ENCODE measurements at places on chromosomes 12 and 14.

DNA sequence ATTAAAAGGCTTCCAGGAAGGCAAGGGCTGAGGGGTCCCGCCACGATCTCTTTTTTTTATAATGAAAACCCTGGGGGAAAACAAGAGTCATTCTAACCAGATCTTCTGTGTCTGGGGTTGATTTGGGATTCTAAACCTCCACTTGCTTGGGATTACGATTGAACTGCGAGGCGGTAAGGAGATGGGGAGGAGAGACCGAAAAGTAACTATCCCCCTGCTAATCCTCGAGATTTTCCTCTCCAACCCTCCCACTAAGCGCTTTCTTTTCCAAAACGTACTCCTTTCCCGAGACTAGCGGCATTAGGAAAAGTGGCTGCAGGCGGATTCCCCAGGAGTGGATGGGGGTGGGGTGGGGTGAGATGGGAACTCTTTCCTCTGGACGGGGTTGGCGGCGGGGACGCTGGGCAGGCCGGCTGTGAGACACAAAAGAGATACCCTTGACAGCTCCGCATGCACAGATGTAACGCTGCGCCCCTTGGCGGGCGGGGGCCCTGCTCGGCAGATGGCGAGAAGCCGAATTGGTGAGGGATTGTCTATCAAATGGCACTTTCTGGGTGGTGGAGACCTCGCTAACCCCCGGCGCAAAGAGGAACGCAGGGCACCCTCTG lies 830 bp upstream of the SRRM4 start:
- peak; percentile 82 for DNase-seq

- DNase-seq = no peak
Measured at GRCh38 chr14:92751819-92752218, 3.4 kb upstream of the LGMN start.

DNA sequence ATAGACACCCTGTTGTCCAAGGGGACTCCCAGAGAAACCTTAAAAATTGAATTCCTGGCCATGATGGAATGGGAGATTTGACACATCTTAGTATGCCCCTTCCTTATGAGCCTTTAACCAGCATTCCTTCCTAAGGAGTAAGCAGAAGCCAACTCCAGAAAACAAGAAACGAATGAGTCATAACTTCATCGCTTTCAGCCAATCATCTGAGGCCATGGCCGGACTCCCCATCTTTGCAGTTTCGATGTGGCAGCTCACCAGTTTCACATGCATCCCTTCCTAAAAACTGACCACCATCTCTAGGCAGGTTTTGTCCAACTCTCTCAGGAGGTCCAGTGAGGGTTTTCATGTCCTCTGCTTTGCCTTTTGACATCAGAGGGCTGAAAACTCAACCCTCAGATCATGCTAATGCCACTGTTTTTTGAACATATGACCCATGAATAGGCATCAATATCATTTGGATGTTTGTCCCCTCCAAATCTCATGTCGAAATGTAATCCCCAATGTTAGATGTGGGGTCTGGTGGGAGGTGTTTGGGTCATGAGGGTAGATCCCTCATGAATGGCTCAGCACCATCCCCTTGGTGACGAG lies 19.9 kb downstream of the DAAM1 start:
- DNase-seq = no peak

GRCh38 chr12:95201056-95201670 lies 16.1 kb downstream of the FGD6 start:
- DNase-seq = no peak

DNA sequence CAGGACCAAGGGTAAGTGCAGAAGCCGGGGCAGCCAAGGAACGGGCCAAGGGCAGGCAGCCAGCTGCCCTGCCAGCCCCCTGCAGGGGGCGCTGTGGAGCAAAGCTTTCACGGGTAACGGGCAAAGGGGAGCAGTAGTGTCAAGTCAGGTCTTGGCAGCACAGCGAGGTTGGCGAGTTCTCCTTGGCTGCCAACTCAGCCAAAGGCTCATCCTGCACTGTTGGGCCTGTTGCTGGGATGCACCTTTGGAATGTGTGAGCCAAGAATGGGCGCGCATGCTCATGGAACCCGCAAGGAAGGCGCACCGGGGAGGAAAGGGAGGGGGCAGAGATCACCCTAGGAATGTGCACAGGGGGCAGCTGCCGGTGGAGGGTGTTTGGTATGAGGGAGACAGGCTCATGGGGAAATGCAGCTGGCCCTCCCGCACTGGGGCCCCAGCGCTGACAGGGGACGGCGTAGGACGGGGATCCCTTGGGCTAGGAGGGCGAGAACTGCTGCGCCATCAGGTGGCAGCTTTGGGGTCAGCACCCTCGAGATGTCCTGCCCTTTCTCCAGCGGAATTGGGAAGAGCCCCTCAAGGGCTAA lies 138.0 kb downstream of the ASCL4 start:
- peak; percentile 90 for DNase-seq

GRCh38 chr12:13440844-13441243 lies 244.3 kb downstream of the EMP1 start:
- no peak for DNase-seq

DNA sequence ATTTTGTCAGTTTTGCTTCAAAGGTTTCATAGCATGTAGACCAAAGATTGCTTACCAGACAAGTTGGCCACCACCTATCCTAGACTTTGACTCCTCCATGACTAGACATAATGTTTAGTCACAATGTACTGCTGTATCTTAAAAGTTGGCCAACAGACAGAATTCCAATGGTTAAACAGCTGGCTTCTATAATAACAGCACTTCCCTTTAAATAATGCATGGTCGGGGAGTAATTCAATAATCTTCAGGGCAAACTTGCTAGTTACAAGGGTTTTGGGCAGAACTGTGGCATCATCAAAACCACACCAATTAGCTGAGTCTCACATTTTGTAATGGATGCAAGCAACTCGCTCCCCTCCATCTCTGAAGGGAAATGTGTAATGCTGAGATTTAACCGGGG lies 56.9 kb downstream of the IGF1 start:
- no peak for DNase-seq

DNA sequence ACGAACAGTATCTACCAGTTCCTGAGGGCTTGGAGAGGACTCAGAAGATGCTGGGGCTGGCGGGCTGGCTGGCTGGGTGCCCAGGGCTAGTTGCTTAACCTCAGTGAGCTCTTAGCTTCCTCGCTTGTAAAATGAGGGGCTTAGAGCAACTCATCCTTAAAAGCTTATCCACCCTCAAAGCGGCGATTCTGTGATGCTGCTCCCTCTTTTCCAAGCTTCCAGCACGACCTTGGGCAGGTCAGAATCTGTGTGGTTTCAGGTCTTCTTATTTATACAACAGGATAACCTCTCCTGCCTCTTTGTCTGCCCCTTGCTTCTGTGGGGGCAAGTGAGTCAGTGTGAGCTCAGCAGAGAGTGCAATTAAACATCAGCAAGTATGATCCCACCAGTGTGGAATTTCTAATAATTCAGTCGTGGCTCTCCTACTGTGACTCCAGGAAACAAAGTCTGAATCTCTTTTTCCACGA lies 281.8 kb downstream of the KSR2 start:
- no peak for DNase-seq

- DNase-seq = no peak
Measured at GRCh38 chr12:104095289-104095688, 31.0 kb downstream of the HCFC2 start.

- no peak for DNase-seq
Measured at GRCh38 chr14:68723808-68724268, 69.0 kb downstream of the ZFP36L1 start.

GRCh38 chr12:6235499-6235898 lies 35.3 kb downstream of the CD9 start:
- DNase-seq = no peak

DNA sequence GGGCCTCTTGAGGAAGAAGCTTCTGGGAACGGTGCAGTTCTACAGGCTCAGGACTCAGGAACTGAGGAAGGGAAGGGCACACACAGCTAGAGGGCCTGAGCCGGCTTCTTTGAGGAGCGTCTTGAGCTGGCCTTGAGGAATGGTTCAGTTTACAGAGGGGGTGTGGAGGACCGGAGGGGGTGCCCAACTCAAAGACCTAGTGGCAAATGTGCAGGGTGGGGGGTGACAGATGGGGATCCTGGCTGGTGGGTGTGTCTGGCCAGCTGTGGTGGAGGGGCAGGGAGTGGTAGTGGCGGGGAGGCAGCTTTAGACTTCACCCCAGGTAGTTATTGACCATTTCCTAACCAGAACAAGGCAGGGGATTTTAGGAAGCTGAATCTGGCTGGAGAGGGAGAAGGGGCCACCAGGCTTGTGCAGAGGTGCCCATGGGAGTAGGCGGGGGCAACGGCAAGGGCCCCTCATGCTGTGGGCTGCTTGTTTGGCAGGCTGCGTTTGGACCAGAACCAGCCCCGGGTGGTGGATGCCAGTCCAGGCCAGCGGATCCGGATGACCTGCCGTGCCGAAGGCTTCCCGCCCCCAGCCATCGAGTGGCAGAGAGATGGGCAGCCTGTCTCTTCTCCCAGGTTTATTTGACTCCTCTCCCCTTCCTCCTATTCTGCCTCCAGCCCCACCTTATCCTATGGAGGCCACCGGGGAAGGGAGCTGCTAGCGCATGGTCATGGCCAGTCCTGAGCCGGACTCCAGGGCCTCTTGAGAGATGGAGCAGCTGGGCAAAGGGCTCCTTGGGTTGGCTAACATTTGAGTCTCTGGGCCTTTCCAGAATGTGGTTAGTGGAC lies 27.8 kb downstream of the PAPLN start:
- DNase-seq = peak; percentile 55

DNA sequence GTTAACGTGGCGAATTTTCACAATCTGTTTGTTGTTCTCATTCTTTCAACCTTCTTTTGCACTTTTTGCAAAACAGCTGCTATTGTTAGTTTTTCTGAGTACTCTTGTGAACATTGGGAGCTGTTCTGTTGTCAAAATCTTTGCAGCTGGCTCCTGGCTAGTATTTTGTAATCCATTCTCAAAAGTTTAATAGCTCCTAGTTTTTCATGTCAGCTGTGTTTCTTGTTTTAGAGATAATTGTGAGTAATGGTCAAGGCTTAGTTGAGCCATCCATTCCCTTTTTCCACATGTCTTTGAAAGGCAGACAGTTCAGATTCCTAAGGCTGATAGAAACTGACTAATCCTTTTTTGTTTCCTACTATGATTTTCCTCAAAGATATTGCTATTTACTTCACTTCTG lies 39.1 kb upstream of the CRADD start:
- no peak for DNase-seq

- no peak for DNase-seq
Measured at GRCh38 chr12:121196902-121197301, 13.0 kb upstream of the P2RX4 start.

- DNase-seq = no peak
Measured at GRCh38 chr12:120067084-120067869, 49.3 kb downstream of the RAB35 start.

GRCh38 chr12:29008786-29009185 lies 140.3 kb upstream of the FAR2 start:
- no peak for DNase-seq

GRCh38 chr12:80549298-80549697 lies 105.3 kb downstream of the PTPRQ start:
- DNase-seq = no peak

DNA sequence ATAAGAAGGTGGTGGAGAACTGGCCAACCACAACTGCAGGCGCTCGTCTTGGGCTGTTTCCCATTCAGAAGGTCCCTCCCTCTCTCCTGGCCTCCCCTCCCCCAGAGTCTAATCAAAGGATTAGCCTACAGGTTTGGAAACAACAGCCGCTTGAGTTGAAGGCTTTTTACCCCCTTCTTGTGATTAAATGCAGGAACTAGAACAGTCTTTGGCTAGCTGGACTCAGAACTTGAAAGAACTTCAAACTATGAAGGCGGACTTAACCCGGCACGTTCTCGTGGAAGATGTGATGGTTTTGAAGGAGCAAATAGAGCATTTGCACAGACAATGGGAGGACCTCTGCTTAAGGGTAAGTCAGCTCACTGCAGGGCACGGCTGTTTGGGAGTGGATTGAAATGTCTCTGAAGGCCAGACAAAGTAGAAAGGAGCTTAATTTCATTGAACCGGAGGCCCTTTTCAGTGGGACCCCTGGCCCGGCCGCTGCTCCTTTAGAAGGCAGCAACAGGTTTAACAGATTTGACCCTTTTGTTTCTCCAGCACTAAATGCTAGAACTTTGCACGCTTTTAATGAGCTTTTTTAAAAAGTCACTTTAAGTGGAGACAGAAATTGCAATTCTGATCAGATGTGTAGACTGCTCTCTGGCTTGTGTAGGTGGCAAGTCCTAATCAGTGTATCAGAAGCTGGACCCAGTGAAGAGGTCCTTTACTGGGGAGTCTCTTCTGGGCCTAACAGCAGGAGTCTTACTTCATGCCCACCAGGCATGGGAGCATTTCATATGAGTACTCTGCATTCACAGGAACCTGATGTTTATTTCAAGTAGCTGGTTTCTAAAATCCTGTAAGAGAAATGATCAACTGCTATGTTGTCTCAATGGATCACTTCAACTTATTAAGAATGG lies 107.7 kb downstream of the ESR2 start:
- DNase-seq = peak; percentile 68

DNA sequence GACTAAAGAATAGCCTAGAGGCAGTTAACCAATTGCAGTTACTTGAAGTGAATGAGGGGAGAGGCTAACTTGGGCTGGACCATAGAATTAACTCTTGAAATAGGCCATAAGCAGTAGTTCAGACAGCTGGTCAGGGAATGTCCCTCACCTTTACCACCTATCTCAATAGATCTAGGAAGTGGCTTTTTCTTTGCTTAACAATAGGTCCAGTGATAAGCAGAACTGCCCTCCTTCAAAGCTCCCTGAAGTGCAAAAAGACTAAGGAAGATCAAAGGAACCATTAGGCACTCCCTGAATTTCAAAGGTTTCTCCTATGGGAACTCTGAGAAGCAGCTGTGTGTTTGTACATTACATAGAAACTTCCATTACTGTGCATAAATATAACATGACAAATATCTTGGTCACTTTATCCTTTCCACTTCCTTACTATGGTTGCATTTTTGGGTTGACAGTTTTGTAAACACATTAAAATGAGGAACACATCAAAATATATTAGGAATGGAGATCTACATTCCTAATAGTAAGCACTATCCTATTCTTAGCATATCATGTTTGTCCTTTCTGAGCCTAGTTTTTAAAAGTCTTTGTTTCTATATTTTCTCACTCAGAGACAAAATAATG lies 7.2 kb upstream of the NAA30 start:
- no peak for DNase-seq

DNA sequence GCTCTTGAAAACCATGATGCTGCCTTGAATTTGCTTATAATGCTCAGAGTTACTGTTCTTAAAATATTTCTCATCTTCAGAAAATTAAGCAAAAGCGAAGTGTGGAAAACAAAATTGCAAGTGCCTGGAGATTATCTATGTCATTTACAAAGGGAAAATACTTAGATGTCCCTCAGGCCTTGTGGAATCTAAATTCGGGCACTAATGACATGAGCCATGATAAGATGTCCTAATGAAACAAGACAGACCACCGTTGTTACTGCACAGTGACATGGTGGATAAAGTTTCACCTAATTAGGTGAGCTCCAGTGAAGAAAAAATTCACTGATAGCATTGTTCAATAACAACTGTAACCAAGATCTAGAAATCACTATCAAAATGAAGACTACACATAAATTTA lies 30.4 kb downstream of the PPP1R13B start:
- DNase-seq = no peak

- DNase-seq = peak; percentile 92
Measured at GRCh38 chr12:119989731-119990381, 820 bp downstream of the BICDL1 start.
